Tracheal epithelial cell (primary cell): ENCODE measurements at places on chromosomes 16 and 17. TPM values are rescaled to one million over a fixed set of nuclear protein-coding genes. Genes with fewer than 3 reads are reported as not detected.

Gene SLFN14
- not detected in 2 replicates for total RNA-seq

Gene TBC1D3
- total RNA-seq = not detected in 2 replicates

Gene KRT24
- 0.21 TPM in 1 of 2 replicates, not detected in the other for total RNA-seq

Gene EFCAB5
- under 0.01 TPM in 1 of 2 replicates, not detected in the other for total RNA-seq

Gene CRHR1
- not detected in 2 replicates for total RNA-seq

Gene HS3ST4
- total RNA-seq = not detected in 2 replicates

Gene CCDC154
- total RNA-seq = 0.24 and 0.43 TPM in 2 replicates

Gene CNTD1
- not detected in 2 replicates for total RNA-seq

Gene IRF8
- 0.48 TPM in 1 of 2 replicates, not detected in the other for total RNA-seq

Gene KRTAP16-1
- total RNA-seq = not detected in 2 replicates

Gene CRYBA1
- not detected in 2 replicates for total RNA-seq

Gene STH
- total RNA-seq = not detected in 2 replicates

Gene MYH3
- under 0.01 and 0.48 TPM in 2 replicates for total RNA-seq

Gene SYCE1L
- total RNA-seq = 0.43 and 2.2 TPM in 2 replicates

Gene ARL5C
- total RNA-seq = not detected in 2 replicates

Gene SMIM36
- total RNA-seq = under 0.01 TPM in 1 of 2 replicates, not detected in the other

Gene FSCN2
- under 0.01 and 1.9 TPM in 2 replicates for total RNA-seq

Gene CEMP1
- 1.3 TPM in 1 of 2 replicates, not detected in the other for total RNA-seq

Gene RBL2
- 31.6 and 43.9 TPM in 2 replicates for total RNA-seq

Gene SULT1A1
- 6.0 and 14.7 TPM in 2 replicates for total RNA-seq

Gene KRT36
- not detected in 2 replicates for total RNA-seq

Gene GPR179
- total RNA-seq = under 0.01 and 0.24 TPM in 2 replicates

Gene GRAP
- 1.5 TPM in 1 of 2 replicates, not detected in the other for total RNA-seq

Gene ABCA9
- total RNA-seq = 0.24 TPM in 1 of 2 replicates, not detected in the other

Gene CACNA1G
- not detected in 2 replicates for total RNA-seq

Gene TP53TG3F
- not detected in 2 replicates for total RNA-seq

Gene PPP1R27
- total RNA-seq = not detected in 2 replicates

Gene KRTAP1-3
- not detected in 2 replicates for total RNA-seq

Gene HID1
- total RNA-seq = 2.4 and 3.4 TPM in 2 replicates

Gene CCR7
- total RNA-seq = not detected in 2 replicates

Gene ADAP2
- 1.3 and 6.3 TPM in 2 replicates for total RNA-seq
